WTC11 (cell line): ENCODE measurements at places on chromosomes 2 and 18. TPM values are rescaled to one million over a fixed set of nuclear protein-coding genes. Genes with fewer than 3 reads are reported as not detected.

Gene ADCY3
- 37.1 to 41.7 TPM (median 39.4 TPM) in 3 replicates for total RNA-seq

Gene C2orf72
- total RNA-seq: 1.3 to 2.8 TPM (median 1.7 TPM) in 3 replicates

GRCh38 chr18:63379639-63379962 is 12.6 kb upstream of the KDSR start:
- H3K4me1 ChIP-seq: no peaks in the 10 kb centered on the region
- no peaks in the 10 kb centered on the region; the same call in 1 of the 2 replicates for H3K27me3 ChIP-seq
- no peak for DNase-seq
- no peak overlapping the region for H3K27ac ChIP-seq
- peaks cover 3% of the 10 kb centered on the region; the same call in 1 of the 2 replicates for H3K36me3 ChIP-seq
- no peak overlapping the region for H3K4me3 ChIP-seq

DNA sequence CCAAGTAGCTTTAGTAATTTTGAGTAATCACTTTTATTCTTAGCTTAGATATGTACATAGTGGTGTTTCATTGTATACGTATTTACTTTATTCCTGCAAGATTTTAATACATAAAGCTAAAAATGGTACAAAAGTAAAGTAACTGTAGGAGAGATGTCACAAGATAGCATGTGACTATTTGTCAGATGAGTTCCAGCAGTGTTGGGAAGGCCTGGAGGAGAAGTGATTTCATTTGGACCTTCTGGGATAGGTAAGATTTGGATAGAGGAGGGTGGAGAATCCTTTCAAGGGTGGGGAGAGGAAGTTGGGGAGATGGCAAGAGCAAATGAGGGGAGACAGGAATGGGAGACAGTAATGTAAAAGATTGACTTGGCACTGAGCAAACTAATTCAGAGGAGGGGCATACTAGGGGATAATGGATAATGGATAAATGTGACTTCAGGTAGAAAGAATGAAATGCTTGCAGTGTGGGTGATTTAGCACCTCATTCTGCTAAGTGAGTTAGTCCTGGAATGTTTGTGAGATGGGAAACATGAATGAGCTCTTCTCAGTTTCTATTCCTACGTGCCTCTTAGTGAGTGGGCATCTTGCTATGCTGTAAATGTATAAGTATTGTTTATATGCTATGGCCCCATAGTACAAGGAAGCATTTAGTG is 10.5 kb downstream of the WDR43 start:
- no peaks in the 10 kb centered on the region for H3K27me3 ChIP-seq

GRCh38 chr18:47771922-47772321 is 158.5 kb downstream of the SMAD2 start:
- no peak for DNase-seq
- no peak overlapping the region for H3K4me3 ChIP-seq
- no peaks in the 10 kb centered on the region; the same call in 1 of the 2 replicates for H3K27me3 ChIP-seq
- no peak overlapping the region for H3K27ac ChIP-seq
- H3K4me1 ChIP-seq: peaks cover 11% of the 10 kb centered on the region
- H3K36me3 ChIP-seq: no peaks in the 10 kb centered on the region

- H3K4me1 ChIP-seq: no peaks in the 10 kb centered on the region
- no peak for DNase-seq
- no peak overlapping the region for H3K4me3 ChIP-seq
- H3K27me3 ChIP-seq: no peaks in the 10 kb centered on the region
- H3K36me3 ChIP-seq: no peaks in the 10 kb centered on the region
- no peak overlapping the region for H3K27ac ChIP-seq
Measured at GRCh38 chr18:65336411-65336810, 414.4 kb upstream of the CDH7 start.

Gene CPO
- total RNA-seq: 0.37 to 1.2 TPM (median 0.46 TPM) in 3 replicates

- peak overlapping the region; percentile 80; the same call in 1 of the 2 replicates for H3K27ac ChIP-seq
- DNase-seq: no peak
- no peaks in the 10 kb centered on the region for H3K27me3 ChIP-seq
- peaks cover 3% of the 10 kb centered on the region; the same call in 1 of the 2 replicates for H3K36me3 ChIP-seq
Measured at GRCh38 chr2:38722271-38723061, 28.7 kb downstream of the SRSF7 start.

DNA sequence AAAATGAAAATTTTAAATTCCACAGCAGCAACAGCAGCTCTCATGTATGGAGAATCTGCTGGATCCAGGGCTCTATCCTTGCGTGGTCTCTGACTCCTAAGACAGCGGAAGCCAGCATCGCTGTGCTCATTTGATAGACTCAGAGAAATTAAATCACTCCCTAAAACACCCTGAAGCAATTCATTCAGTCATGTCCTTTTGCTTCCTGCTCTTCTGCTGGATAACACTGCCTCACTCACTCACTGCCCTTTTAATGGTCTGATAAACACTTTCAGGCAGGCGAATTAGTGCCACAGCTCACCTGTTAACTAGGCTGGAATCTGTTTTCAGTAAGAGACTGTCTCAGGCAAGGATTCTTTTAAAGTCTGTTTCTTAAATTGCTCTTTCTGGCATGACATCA is 10.0 kb downstream of the WIPF1 start:
- no peaks in the 10 kb centered on the region for H3K27me3 ChIP-seq
- peaks cover 27% of the 10 kb centered on the region for H3K4me1 ChIP-seq
- H3K27ac ChIP-seq: peak overlapping the region; percentile 58; the same call in 1 of the 2 replicates
- DNase-seq: no peak

Gene GPR39
- 0.74 to 1.2 TPM (median 0.85 TPM) in 3 replicates for total RNA-seq

Gene BMP10
- not detected in 3 replicates for total RNA-seq

DNA sequence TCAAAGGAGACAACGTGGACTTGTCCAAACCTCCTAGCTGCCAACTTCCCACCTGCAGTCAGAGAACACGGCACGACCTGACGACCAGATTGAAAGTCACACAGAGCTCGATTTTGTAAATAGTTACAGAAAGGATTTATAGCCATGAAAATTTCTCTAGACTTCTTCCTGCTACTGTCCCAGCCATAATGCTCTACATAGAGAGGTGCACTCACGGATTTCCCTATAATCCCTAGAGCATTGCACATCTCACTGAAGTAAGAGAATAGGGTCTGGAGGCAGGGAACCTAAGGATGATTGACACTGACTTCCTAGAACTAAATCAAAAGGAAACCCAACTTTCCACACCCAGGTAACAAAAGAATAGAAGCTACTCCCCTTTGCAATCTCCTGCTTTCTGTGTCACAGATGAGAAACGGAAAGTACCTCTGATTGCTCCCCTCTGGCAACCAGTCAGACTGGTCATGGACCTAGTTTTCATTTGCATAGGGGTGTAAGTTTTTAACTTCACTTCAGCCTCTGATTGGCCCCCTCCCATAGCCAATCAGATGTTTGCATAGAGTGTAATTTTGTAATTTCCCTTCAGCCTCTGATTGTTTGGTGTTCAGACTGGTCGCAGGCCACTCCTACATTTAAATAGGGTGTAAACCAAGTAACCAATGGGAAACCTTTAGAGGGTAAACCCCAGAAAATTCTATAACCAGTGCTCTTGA is 58.6 kb upstream of the FBXO11 start:
- H3K36me3 ChIP-seq: no peaks in the 10 kb centered on the region
- H3K27me3 ChIP-seq: no peaks in the 10 kb centered on the region
- H3K4me3 ChIP-seq: no peak overlapping the region
- no peak for DNase-seq

- peaks cover 14% of the 10 kb centered on the region; the same call in 1 of the 2 replicates for H3K36me3 ChIP-seq
- no peak for DNase-seq
Measured at GRCh38 chr18:23226391-23226790, 91.1 kb downstream of the CABLES1 start.

GRCh38 chr2:58914733-58915505 is 673.8 kb upstream of the FANCL start:
- no peak overlapping the region for H3K4me3 ChIP-seq
- peaks cover 37% of the 10 kb centered on the region for H3K4me1 ChIP-seq
- no peaks in the 10 kb centered on the region for H3K27me3 ChIP-seq
- DNase-seq: no peak
- no peak overlapping the region for H3K27ac ChIP-seq

GRCh38 chr2:32383858-32384257 is 27.0 kb downstream of the BIRC6 start:
- no peak overlapping the region for H3K4me3 ChIP-seq
- H3K27ac ChIP-seq: no peak overlapping the region
- H3K27me3 ChIP-seq: no peaks in the 10 kb centered on the region
